ENCODE measurements at places on chromosomes 5 and 9.

GRCh38 chr9:86064220-86064619 is 35.1 kb downstream of the GOLM1 start:
- DNase-seq, result no peak

DNA sequence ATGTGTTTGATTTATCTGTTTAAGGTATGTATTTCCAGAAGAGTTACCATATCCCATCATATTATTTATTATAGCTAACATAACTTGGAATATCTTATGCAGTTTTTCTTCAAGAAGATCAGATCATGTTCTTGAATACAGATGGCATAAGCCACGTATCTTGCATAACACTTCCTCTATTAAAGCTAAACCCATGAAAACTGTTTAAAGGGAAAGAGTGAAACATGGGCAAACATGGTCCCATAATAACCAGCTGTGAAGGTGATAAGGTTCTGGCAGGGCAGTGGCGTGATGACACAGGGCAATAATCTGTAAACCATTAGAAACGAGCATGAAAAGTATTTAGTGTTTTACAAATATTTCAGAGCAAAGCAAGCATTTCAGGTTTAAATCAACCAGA is 34.2 kb downstream of the EFNA5 start:
- DNase-seq, result no peak

- DNase-seq, result no peak
These were observed 26.4 kb downstream of the RGS7BP start for GRCh38 chr5:64532212-64532611.

DNA sequence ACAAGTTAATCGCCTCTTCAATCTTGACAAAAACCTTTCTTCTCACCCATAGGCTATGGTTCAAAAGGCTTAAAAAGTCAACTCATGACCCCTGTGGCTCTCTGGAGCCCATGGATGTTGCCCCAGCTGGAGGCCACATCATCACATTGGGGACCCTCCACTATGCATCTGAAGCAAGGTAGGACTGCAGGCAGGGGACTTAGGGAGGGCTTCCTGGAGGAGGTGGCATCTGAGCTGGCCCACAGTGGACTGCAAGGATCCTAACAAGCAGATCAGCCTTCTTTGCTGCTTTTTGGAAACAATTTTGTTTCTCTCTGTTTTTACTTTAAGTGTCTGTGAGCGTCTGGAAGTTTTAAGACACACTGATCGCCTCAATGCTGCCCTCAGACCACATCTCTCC is 234.7 kb downstream of the HSPA4 start:
- no peak for DNase-seq

DNA sequence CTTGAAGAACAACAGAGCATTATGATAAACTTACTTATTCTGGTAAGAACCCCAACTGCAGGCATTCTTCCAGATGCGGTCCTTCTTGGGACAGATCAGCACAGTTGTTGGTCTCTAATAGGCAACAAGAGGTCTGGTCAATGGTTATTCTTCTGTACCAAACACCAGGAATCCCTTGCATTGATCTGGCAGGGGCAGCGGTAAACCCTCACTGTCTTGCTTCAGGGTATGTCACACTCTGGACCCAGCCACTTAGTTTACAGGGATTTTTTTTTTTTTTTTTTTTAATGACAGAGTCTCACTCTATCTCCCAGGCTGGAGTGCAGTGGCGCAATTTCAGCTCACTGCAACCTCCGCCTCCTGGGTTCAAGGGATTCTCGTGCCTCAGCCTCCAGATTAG is 1.3 kb upstream of the FAM193B start:
- DNase-seq, result no peak

DNA sequence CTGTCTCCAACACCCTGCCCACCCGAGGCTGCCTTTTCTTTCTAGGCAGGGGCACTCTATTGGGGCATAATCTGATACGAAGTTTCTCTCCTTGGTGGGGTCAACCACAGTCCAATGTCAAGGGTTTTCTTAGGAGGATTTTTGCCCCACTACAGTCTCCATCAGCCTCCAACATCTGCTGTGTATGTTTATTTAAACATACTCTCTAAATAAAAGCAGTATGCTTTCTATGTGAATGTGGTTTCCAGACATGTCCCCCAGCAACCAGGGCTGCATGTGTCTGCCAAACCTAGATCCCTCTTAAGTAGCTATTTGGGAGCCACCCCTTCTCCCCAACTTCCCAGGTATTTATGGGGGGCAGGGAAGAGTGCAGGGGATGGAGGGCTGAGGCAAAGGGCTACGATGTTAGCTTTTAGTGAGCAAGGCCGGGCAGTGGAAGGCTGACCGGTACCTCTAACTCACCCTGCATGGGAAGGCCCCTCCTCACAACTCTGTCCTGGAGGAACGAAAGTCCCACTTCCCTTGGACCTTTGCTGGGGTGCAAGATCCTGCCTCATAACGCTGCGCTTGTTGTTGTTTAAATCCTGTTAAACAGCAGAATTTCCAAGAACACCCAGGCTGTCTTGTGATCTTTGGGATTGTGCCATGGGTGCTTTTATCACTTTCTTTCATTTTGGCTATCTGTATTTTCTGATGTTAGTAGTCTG is 75.4 kb downstream of the NREP start:
- peak; percentile 20 for DNase-seq

DNA sequence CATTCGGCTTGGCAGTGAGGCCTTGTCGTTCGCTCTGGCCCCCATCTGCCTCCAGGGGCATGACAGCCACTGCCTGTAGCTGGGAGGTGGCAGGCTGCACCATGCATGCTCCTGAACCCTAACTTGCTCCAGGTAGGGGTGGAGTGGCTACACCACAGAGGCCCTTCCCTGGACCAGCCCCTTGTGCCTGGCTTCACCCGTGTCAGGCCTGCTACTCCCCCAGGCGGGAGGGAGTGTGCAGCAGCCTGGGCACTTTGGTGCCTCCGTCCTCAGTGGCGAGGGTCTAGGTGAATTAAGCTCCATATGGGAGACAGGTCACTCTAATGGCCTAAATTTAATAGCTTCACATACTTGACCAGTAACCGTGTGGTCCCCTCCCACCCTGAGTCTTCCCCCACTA is 59.4 kb upstream of the LMX1B start:
- no peak for DNase-seq

DNA sequence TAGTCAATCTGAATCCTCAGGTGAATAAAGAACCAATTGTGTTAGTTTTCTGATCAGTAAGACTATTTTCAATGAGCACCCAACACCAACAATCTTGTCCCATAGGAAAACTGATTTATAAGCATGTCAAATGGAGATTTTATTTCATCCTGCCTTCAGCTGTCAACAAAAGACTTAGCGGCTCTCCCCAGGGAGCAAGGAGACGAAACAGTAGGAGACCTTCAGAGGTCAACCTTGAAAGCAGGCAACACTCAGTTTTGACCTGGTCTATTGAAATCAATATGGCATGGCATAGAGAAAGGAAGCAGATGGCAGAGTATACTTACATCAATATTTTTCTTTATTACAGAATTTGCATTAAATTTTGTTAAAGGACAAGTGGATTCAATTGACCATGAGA is 34.1 kb downstream of the ZNF622 start:
- DNase-seq, result no peak

DNA sequence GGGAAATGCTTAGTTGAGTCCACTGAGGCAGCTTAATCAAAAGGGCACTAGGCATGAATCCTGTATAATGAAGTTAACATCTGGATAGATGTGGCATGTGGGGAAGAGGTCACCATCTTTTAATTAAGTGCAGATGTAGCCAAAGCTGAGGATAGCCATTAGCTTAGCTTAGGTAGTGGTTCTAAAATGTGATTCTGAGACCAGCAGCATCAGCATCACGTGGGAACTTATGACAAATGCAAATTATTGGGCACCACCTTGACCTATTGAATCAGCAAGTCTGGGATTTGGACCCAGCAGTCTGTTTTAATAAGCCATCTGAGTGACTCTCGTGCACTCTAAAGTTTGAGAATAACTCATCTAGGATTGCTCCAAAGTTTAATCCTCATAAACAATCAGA is 63.8 kb downstream of the SNCAIP start:
- DNase-seq, result no peak

DNA sequence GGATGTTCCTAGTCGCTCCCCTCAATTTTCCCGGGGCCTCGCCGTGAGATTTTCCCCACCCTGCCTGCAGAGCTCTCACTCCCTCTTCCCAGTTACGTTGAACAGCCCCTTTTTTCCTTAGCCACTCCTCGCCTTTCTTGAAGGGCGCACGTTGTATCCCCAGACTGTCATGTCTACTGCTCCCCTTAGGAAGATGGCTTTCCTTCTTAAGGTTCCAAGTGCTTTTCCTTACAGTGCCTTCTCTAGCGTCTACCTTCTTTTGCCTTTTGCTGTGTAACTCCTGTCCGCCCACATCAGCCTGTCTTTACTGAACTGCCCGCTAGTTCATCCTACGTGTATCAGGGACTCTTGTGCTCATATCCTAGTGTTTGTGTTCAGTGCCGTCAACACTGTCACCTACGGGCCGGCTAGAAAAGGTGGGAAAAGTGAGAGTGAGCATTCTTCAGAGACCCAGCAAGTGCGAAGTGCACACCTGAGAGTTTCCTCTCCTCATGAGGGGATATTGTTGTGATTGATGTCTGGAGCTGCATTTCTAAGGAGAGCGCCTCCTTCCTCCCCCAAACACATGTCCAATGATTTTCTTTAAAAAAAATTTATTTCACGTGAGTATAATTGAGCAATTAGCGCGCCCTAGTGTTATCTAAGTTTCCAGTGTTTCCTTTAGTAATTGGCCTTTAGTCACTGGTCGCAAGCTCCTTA is 764 bp downstream of the CAMLG start:
- DNase-seq, result peak; percentile 52

GRCh38 chr5:61588216-61588615 is 256.2 kb downstream of the ZSWIM6 start:
- no peak for DNase-seq

- no peak for DNase-seq
These were observed 19.8 kb downstream of the JADE2 start for GRCh38 chr5:134545070-134545868.

- peak; percentile 13 for DNase-seq
These were observed 16.5 kb downstream of the GRXCR2 start for GRCh38 chr5:145856285-145856818.

- no peak for DNase-seq
These were observed 97.7 kb upstream of the ANKRD55 start for GRCh38 chr5:56330806-56331205.

DNA sequence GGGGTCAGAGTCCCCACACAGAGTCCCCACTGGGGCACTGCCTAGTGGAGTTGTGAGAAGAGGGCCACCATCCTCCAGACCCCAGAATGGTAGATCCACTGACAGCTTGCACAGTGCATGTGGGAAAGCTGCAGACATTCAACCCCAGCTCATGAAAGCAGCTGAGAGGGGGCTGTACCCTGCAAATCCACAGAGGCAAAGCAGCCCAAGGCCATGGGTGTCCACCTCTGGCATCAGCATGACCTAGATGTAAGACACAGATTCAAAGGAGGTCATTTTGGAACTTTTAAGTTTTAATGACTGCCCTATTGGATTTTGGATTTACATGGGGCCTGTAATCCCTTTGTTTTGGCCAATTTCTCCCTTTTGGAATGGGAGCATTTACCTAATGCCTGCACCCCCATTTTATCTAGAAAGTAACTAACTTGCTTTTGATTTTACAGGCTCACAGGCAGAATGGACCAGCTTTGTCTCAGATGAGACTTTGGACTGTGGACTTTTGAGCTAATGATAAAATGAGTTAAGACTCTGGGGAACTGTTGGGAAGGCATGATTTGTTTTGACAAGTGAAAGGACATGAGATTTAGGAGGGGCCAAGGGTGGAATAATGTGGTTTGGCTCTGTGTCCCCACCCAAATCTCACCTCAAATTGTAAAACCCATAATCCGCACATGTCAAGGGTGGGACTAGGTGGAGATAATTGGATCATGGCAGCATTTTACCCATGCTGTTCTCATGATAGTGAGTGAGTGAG is 56.3 kb upstream of the ITGA1 start:
- DNase-seq, result no peak

DNA sequence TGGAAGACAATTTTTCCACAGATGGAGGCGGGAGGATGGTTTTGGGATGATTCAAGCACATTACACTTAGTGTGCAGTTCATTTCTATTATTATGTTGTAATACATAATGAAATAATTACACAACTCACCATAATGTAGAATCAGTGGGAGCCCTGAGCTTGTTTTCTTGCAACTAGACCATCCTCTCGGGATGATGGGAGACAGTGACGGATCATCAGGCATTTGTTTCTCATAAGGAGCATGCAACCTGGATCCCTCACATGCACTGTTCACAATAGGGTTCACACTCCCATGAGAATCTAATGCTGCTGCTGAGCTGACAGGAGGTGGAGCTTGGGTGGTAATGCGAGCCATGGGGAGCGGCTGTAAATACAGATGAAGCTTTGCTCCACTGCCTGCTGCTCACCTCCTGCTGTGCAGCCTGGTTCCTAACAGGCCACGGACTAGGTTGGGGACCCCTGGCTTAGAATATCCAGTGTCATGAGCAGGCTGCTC is 1.6 kb downstream of the STKLD1 start:
- DNase-seq, result no peak

DNA sequence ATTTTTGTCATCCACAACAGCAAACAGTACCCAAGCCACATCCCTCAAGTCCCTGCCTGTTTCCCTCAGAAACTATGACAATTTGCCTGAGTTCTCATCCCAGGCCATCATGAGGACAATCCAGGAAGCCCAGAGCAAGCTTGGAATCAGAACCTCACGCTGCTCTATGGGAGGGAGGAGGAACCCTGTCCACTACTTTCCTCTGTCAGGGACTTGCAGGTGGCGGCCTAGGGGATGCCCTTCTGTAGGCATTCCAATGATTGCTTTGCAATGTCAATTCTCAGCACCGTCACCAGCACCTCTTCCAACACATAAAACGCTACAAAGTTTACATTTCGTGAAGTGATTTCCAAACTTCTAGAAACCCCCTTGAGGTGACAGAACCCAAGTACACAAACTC is 170.4 kb upstream of the FSTL4 start:
- DNase-seq, result no peak

- no peak for DNase-seq
These were observed 130.5 kb downstream of the ST8SIA4 start for GRCh38 chr5:100772548-100772947.

GRCh38 chr9:16282216-16282615 is 588.3 kb downstream of the BNC2 start:
- DNase-seq, result peak; percentile 66

GRCh38 chr5:116908537-116908936 is 333.9 kb upstream of the SEMA6A start:
- no peak for DNase-seq

DNA sequence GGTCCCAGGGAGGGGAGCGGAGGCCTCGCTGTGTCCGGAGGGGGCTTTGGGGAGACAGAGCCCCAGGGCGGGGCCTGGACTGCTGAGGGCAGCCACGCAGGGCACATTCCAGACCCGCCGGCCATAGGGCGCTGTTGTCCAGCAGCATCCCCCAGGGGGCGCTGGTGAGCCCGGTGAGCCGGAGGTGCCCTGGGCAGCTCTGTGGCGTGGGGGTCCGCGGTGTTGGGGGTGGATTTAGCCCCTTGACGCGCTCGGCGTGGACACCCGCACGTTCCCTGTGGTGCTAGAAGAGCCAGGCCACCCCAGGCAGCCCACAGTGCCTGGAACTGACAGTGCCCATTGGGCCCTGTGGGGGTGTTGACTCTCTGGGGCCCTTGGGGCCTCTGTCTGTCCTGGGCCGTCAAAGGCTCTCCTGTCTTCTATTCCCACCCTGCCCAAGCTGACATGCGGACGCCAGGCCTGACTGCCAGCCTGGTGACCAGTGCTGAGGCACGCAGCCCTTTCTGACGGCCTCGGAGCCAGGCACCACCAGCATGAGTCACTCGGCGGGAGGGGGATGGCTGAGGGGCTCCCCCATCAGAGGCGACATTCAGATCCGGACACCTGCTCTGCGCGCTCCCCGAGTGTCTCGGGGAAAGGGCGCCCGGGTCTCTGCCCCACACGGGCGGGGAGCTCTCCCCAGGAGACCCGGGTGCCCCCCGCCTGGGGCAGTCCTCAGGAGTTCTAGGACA is 23.9 kb downstream of the TPPP start:
- no peak for DNase-seq

GRCh38 chr9:135226369-135227050 is 139.0 kb downstream of the OLFM1 start:
- no peak for DNase-seq
